ENCODE measurements at places on chromosomes 13 and 19.

DNA sequence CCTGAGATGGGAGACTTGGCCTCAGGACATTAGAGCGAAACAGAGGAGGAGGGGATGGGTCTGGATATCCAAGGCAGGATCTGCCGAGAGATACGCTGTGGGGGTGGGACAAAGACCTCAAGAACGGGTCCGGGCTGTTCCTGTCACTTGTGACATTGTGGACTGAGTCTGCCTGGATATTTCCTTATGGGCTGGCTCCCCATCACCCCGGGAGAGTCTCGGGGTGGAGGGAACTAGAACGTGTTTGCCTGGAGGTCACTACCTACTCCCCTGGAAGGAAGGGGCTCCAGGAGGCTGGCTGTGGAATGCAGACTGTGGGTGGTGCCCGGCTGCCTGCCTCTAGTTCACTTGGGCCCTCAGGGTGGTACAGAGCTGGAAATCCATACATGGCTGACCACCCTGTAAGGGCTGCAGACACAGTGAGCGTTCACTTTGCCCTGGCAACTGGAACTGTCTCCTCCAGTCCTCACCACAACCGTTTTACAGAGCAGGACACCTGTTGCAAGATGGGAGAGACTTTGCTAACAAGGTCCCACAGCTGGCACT is 26.4 kb downstream of the DNM2 start:
- DNase-seq = no peak

- no peak for DNase-seq
Observed at GRCh38 chr13:64639206-64639605, 2590.9 kb downstream of the PCDH9 start.

DNA sequence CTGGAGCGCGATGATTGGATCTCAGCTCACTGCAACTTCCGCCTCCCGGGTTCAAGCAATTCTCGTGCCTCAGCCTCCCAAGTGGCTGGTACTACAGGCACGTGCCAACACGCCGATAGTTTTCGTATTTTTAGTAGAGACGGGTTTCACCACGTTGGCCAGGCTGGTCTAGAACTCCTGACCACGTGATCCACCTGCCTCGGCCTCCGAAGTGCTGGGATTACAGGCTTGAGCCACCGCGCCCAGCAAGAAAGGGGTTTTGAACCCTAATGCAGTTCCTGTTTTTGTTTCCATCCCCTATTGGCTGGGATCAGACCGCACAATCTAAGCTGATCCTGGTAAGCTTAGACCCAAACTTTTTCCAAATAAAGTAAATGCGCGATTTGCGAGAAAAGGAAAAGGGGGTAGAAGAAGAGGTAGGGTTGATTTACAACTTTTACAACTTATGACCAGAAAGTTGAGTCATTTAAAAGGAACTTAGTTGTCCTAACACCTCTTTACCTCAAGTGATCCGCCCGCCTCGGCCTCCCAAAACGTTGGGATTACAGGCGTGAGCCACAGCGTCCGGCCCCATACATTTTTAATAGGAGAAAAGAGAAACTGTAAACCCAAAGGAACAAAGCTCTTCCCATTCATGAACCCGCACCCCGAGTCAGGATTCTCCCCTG is 764 bp downstream of the ZNF626 start:
- no peak for DNase-seq

GRCh38 chr19:57103573-57104277 is 16.1 kb upstream of the USP29 start:
- no peak for DNase-seq

DNA sequence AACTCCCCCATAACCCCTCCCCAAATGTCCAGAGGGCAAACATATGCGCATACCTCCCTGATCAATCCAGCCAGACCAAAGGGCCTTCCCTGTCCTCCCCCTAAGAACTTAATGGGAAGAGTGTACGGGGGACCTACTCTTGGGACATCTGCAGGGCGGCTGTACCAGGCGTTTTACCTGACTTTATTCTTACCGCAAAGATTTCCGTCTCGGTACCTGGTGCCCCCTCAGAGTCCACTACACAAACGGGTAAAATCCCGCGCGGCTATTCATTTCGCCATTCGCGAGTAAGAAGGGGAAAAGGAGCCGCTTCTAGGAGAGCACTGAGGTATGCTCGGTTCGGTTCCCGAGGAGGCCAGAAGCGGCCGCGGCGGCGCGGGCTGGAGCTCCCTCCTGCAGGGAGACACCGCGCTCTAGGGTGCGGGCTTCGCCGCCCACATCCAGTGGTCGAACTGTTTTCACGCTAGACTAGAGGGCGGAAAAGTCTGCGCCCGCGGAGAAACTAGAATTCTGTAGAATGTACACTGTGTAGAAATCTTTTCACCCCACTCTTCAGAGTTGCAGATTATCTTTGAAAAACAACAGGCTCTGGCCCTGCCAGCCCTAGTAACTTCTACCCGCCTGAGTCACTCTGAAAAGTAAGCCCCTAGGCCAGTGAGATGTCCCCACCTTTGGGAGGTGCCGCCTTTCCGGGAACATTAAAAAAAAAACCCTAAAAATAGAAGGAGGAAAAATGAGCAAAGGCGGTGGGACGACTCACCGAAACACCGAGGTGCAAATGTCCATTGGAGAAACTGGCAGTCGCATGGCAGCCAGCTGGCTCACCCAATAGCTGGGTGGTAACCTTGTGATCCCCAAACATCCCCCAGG is 3.8 kb upstream of the TSHZ3 start:
- no peak for DNase-seq

- DNase-seq = no peak
Observed at GRCh38 chr19:56900573-56901097, 60.1 kb upstream of the PEG3 start.

GRCh38 chr13:30895773-30896172 is 10.3 kb upstream of the MEDAG start:
- DNase-seq = no peak

GRCh38 chr19:1825909-1826556 is 14.0 kb upstream of the ATP8B3 start:
- DNase-seq = no peak

DNA sequence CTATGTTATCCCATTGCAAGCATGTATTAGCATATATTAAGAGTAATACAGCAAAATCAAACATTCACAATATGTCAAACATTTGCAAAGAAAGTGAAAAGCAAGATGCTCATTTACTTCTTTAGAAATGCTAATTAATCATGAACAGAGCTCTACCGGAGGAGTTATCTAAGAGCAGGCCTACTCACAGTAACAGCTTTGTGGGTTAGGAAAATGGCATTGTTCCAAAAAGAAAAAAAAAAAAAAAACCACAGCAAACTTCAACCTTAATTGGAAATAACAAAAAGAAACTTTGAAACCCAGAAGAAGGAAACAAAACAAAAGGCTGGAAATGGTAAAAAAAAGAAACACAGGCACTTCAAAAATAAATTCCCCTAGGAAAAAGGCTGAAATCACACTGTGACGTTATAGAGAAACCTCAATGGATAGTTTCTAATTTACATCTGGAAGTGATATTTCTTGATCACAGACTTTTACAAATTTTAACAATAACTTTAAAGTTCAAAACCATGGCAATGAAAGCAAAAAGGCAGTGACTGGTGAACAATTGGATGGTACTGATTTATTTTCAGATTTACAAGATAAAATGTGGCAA is 1236.8 kb upstream of the SPRY2 start:
- no peak for DNase-seq

GRCh38 chr19:39834287-39834841 is 402 bp upstream of the DYRK1B start:
- no peak for DNase-seq

DNA sequence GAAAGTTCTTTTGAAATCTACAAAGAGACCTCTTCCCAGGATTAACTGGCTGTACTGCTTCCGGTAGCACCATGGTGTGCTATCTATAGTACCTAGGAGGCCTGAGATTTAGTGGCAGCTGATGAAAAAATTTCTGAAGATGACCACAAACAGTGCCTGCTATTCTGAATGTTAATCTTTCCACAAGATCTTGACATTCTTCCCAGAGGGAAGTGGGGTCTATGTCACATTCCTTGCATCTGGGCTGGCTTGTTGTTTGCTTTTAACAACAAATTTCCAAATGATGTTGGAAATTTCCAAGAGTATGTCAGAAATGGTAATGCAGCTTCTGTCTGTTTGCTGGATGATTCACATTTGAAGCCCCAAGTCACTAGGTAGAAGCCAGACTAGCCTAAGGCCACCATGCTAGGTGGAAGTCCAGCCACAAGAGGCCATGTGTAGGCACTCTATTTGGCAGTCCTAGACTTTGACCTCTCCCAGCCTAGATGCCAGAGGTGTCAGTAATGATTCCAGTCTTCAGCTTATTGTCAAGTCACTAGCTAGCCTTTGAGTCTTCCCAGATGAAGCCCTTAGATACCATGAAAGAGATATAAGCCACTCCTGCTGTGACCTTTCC is 22.1 kb downstream of the SPART start:
- DNase-seq = no peak

DNA sequence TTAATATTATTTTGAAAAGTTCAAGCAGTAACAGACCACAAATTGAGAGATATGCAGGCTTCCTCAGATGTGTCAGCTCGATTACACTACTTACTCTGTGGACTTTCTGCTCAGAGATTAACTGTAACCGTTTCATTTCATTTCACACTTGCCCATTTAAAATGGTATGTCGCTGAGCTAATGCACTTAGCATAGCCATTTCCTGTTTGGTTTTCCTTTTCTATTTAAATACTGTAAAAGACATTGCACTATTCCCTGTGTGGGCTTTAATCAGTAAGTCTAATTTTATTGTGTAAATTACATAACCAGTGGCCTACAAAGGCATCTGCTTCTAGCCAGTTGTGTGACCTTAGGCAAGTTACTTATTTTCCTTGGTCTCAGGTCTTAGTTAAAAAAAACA is 237.6 kb downstream of the LACC1 start:
- no peak for DNase-seq

DNA sequence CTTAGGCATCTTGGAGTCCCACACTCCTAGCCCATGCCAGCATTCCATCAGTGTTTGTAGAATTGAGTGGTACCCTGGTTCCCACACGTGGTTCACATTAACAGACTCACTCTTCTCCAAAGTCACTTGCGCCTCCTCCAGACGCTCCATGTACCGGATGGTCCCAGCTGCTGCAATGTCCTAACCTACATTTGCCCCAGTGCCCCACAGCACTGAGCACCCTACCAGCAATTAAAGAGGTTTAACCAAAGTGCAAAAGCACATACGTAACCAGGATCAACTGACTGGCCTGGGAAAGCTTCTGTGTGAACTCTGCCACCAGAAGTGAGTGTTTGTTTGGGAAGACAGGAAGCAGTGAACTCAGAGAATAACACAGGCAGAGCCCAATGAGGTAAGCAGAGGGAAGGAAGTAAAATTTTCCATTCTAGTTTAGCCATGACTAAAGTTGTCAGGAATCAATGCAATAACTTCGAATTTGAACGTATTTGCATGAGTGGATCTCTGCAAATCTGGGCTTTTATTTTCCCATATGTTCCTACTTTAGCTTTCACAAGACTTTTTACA is 7.3 kb upstream of the MEDAG start:
- no peak for DNase-seq

DNA sequence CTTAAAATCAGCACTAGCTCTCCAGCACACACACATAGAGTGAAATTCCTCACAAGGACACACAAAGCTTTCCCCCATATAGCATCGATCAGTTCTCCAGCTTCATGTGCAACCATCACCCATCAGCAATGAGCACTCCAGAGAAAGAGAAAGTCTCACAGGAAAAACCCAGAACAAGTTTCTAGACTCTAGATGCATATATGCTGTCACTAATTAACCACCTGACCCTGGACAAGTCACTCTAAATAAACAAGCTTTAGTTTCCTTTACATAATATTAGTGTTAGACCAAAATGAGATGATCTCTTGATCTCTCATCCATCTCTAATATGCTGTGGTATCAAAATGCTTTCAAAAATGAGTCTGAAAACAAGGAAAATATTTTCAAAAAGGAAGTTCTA is 81.2 kb downstream of the TBC1D4 start:
- no peak for DNase-seq

DNA sequence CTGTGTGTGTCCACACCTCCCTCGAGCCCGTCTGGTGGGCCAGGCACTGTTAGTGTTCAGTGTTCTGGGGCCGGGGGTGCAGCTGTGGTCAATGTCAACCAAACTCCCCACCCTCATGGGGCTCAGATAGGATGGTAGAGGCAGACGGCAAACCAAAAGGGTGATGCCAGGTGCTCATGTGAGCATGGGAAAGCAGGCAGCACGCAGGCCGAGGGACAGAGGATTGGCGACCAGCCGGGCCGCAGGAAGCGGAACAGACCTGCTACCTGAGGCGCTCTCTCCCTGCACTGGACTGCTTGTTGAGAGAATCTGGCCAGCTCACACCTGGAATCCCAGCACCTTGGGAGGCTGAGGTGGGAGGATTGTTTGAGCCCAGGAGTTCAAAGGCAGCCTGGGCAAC is 29.1 kb downstream of the DHX34 start:
- no peak for DNase-seq

DNA sequence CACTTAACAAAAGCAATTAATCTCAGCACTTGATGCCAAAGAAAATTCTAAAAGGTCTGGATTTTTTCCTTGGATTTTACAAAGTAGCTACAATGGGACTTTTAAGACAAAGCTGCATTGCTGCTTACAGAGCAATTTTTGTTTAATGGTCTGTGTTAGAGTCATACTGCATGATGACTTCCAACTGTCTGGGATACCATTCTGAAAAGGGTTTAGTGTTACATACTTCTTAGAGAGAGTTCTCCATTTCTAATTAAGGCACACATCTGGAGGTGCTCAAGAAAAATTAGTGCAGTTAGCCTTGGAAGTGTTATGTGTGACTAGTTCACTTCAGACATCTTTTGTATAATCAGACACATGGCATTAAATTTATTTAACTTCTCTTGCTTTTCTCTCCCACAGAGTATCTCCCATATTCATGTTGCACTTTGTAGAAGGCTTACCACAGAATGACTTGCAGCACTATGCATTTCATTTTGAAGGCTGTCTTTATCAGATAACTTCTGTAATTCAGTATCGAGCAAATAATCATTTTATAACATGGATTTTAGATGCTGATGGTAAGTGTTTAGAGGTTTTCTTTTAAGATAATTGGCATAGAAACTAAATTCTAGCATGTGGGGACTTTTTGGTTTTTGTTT is 35.1 kb downstream of the USPL1 start:
- DNase-seq = no peak

DNA sequence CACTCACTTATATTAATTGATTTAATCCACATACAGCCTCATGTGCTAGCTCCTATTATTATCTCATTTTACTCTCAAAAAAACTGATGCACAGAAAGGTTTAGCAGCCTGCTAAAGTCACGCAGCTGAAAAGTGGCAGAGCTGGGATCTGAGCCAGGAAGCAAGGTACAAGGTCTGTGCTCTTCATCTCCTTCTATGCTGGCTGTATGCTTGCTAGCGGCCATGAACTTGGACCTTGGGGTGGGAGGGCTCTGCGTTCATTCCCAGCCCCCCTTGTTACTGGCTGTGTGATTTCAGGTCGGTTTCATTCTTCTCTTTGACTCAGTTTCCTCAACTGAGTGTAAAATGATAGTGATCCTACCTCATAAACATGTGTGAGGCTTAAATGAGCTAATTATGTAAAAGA is 69.8 kb downstream of the ALOX5AP start:
- no peak for DNase-seq

All from epithelial cell of prostate (primary cell).